ENCODE measurements at places on chromosomes 11 and 22. TPM values are rescaled to one million over a fixed set of nuclear protein-coding genes. Genes with fewer than 3 reads are reported as not detected.

PIWIL4 gene
- total RNA-seq = 1.3 TPM

PRR5L gene
- total RNA-seq = 11.1 TPM

UBQLN3 gene
- total RNA-seq = 0.20 TPM

PTPRCAP gene
- 184 TPM for total RNA-seq

MFRP gene
- total RNA-seq = not detected

XRCC6 gene
- total RNA-seq = 147 TPM

SREBF2 gene
- total RNA-seq = 102 TPM

CD59 gene
- total RNA-seq = 53.6 TPM

SLC22A9 gene
- total RNA-seq = not detected

IZUMO1R gene
- total RNA-seq = not detected

MOGAT2 gene
- total RNA-seq = not detected

GRAP2 gene
- 195 TPM for total RNA-seq

- H3K4me1 ChIP-seq = peaks cover 32% of the 10 kb centered on the region
- no peak overlapping the region for H3K4me3 ChIP-seq
- H3K36me3 ChIP-seq = no peaks in the 10 kb centered on the region
- no peaks in the 10 kb centered on the region for H3K27me3 ChIP-seq
Observed at GRCh38 chr11:3896644-3897043, 41.2 kb downstream of the STIM1 start.

DNA sequence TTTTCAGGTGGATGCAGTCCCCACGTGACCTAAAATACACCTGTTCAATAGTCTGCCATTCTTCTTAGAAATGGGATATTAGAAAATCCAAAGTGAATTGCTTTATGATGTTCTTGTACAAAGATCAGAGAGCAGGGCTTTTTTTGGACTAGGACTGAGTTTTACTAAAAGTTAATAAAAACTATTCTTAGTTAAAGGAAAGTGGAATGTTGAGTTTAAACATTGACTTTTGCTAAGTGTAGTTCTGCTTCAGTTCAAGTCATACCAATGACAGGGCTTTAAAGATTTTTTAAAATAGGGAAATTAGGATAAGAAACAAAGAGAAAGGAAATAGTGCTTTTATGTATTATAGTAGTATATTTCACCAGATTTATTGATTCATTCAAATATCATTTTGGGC lies at the start of gene SLC22A24:
TSS of gene SLC22A24 (minus strand) at position 101 of the 400 bp plus-strand sequence. CDS start 442 bp downstream, outside the sequence.
- no peak within 1 kb of the TSS for H3K4me3 ChIP-seq
- no peak within 1 kb of the TSS for H3K27ac ChIP-seq
- DNase-seq = no peak

- peaks cover 11% of the 10 kb centered on the region for H3K4me1 ChIP-seq
- H3K27me3 ChIP-seq = no peaks in the 10 kb centered on the region
- peaks cover 8% of the 10 kb centered on the region for H3K36me3 ChIP-seq
Observed at GRCh38 chr11:126413426-126413825, 57.9 kb downstream of the ST3GAL4 start.

DNA sequence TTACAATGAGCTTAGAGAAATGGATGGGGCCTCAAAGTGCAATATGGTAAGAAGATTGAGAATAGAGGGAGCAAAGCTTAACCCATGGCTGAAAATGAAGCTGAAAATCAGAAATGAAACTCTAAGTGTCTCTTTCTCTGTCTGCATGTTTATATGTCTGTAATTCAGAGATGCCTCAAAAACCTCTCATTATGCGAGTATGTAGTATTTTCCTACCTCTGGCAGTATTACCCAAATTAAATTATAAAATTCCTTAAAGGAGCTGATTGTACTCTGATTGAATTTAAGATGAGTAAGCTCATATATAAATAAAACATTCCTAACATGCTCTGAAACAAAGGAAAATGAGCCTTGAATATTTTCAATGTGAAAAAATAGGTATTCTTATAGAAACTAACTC lies 39.8 kb upstream of the PRSS23 start:
- H3K4me1 ChIP-seq = no peaks in the 10 kb centered on the region
- DNase-seq = no peak
- H3K27me3 ChIP-seq = peaks cover 35% of the 10 kb centered on the region
- no peak overlapping the region for H3K27ac ChIP-seq
- no peak overlapping the region for H3K4me3 ChIP-seq

GRCh38 chr11:116500947-116501602 lies 271.7 kb downstream of the BUD13 start:
- peaks cover 4% of the 10 kb centered on the region for H3K36me3 ChIP-seq
- H3K4me3 ChIP-seq = no peak overlapping the region
- no peaks in the 10 kb centered on the region for H3K4me1 ChIP-seq
- H3K27me3 ChIP-seq = peaks cover 81% of the 10 kb centered on the region
- DNase-seq = no peak
- H3K27ac ChIP-seq = no peak overlapping the region

DNA sequence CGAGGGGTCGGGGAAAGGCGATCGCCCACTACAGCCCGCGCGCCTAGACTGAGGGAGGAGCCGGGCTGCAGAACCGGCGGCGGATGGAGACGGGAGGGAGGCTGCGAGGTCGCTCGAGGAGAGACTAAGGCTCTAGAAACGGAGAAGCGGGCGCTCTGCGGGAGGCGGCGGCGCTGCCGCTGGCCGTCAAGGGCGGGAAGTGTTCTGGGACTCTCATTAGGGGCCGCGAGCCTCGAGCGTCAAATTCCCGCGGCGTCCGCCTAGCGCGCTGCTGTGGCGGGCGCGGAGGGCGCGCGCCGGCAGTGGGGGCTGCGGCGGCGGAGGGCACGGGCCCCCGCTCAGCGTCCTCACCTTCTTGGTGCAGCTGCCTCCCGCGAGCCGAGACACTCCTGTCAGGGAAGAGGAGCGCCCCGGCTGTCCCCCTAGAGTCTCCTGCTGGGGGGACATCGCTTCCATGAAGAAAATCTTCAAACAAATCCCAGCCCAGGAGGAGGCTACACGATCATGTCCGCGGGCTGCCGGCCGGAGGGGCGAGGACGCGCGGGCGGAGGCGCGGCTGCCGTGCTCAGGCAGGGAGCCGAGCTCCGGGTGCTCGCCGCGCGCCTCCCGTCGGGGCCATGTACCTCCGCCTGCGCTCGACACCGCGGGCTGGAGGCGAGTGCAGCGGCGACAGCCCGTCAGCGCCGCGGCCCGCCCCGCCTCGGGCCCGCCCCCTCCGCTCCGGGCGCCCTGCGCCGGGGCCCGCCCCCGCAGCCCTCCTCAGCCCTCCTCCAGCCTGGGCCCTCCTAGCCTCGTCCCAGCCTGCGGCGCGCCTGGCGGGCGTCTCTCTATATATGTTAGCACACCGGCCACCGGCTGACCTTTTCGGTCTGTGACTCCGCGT lies at the start of gene ARHGAP20:
TSS of gene ARHGAP20 (minus strand) at position 662 of the 883 bp plus-strand sequence. CDS start at position 456, 206 bp downstream.
- H3K4me3 ChIP-seq = peak within 1 kb of the TSS; percentile 83
- DNase-seq = peak; percentile 8
- no peak within 1 kb of the TSS for H3K27ac ChIP-seq
- peaks cover 67% of the 10 kb centered on the region for H3K27me3 ChIP-seq

DNA sequence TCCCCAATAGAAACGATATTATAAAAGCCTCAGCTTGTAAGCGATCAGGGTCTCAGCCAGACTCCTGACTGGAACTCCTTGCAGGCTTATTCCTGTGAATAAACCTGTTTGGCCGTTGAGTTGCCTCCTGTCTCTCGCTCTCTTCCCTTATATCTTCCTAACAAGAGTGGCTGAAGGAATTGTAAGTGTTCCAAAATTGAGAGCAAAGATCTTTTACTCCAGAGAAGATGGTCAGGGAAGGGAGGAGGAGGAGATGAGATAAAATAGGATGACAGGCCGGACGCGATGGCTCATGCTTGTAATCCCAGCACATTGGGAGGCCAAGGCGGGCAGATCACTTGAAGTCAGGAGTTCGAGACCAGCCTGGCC lies 1.2 kb upstream of the SLC37A4 start:
- H3K27me3 ChIP-seq = no peaks in the 10 kb centered on the region
- peaks cover 21% of the 10 kb centered on the region for H3K4me1 ChIP-seq
- no peak overlapping the region for H3K27ac ChIP-seq

DNA sequence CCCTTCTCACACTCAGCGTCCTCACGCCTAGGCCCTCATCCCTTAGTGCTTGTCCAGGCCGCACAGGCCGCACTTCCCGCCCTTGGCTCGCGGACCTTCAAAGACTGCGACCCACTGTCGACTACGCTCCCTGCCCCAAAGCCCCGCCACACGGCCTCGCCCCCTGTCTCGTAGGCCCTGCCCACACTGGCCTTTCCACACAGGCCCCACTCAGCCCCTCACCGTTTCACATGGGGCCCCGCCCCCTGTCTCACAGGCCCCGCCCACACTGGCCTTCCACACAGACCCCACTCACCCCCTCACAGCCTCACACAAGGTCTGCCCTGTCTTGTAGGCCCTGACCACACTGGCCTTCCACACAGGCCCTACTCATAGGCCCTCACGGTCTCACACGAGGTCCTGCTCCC lies 11.0 kb downstream of the NRXN2 start:
- peaks cover 85% of the 10 kb centered on the region for H3K27me3 ChIP-seq
- H3K27ac ChIP-seq = no peak overlapping the region
- H3K4me3 ChIP-seq = peak overlapping the region; percentile 70

DNA sequence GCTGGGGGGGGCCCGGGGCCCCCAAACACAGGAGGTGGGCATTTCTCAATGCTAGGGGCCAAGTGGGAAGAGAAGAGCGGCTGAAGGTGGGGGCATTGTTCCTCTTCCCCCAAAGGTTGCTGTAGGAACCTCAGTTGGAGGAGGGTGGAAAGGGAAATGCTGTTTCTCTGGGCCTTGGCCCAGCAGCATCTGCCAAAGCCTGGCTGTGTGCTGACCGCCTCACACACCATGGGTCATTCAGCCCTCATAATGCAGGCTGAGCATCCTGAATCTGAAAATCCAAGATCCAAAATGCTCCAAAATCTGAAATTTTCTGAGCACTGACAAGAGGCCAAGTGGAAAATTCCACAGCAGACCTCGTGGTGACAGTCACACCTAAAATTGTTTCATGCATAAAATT lies 49.0 kb upstream of the BID start:
- H3K27me3 ChIP-seq = no peaks in the 10 kb centered on the region
- no peak overlapping the region for H3K27ac ChIP-seq
- H3K4me3 ChIP-seq = no peak overlapping the region
- no peak for DNase-seq

DNA sequence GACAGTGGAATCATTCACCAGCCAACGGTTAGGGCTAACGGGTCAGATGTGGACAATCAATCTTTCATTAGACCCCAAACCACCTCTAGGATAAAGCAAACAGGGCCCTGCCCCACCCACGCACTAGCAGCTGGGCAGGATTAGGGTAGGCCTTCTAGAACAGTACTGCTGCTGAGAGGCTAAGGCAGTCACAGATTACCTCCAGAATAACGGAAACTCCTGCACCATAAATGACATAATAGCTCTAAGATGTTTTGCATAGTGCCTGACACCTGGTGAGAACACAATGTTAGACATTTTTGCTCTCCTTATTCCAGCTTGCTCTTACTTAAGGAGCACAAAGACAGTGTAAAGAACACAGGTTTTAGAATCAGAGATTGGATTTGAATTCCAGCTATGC lies 1.8 kb downstream of the SYTL2 start:
- H3K4me1 ChIP-seq = peaks cover 40% of the 10 kb centered on the region
- peak overlapping the region; percentile 93 for H3K4me3 ChIP-seq
- H3K36me3 ChIP-seq = no peaks in the 10 kb centered on the region
- peak overlapping the region; percentile 96 for H3K27ac ChIP-seq

DNA sequence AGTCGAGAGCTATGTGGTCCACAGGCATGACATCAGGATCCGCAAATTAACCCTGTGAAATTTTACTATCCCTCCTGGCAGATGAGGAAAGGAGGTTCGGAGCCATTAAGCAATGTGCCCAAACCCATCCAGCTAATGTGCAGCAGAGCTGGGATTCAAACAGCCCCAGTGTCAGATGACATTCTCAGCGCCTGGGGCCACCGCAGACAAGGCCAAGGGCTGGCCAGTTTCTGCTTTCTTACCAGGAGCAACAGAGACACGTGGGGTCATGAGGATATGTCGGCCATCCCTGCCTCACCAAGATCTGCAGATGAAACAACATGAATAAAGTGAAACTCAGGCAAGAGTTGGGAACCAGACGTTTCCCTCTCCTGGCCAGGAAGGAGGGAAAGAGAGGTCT lies 110.2 kb downstream of the TENM4 start:
- H3K27me3 ChIP-seq = no peaks in the 10 kb centered on the region
- no peak overlapping the region for H3K27ac ChIP-seq
- no peaks in the 10 kb centered on the region for H3K4me1 ChIP-seq
- no peak for DNase-seq

- H3K27me3 ChIP-seq = peaks cover 21% of the 10 kb centered on the region
- no peak for DNase-seq
- H3K27ac ChIP-seq = no peak overlapping the region
- peaks cover 5% of the 10 kb centered on the region for H3K36me3 ChIP-seq
- no peaks in the 10 kb centered on the region for H3K4me1 ChIP-seq
Observed at GRCh38 chr11:71330349-71330748, 78.0 kb upstream of the SHANK2 start.

- H3K36me3 ChIP-seq = no peaks in the 10 kb centered on the region
- H3K4me3 ChIP-seq = no peak overlapping the region
- H3K4me1 ChIP-seq = no peaks in the 10 kb centered on the region
- no peak overlapping the region for H3K27ac ChIP-seq
Observed at GRCh38 chr11:97140885-97141494, 751.2 kb downstream of the JRKL start.

DNA sequence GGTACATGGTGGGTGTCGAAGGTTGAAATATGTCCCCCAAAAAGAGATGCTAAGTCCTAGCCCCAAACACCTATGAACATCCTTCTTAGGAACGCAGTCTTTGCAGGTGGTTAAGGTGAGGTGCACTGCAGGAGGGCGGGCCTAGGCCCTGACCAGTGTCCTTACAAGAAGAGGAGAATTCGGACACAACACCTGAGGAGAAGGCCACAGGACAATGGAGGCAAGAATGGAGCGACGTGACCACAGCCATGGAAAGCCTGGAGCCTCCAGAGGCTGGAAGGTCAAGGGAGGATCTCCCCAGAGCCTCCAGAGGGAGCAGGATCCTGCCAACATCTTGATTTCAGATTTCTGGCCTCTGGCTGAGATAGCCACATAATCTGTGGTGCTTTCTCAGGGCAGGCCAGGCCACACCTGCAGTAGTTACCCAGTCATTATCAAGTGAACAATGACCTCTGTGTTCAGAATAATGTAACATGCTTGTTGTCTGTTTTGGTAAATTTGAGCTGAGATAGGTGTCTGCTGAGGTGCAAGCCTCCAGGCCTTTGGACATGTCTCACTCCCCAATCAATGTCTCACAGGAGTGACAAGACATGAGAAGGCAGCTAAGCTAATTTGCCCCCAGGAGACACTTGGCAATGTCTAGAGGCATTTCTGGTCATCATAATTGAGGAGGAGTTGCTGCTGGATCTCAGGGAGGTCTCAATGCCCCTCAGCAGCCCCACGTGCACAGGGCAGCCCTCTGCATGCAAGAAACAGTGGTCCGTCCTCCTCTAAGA lies 498.9 kb downstream of the BRD1 start:
- no peaks in the 10 kb centered on the region for H3K36me3 ChIP-seq
- no peak overlapping the region for H3K4me3 ChIP-seq
- H3K27ac ChIP-seq = no peak overlapping the region
- peaks cover 35% of the 10 kb centered on the region for H3K27me3 ChIP-seq
- DNase-seq = no peak

Data from T-helper 17 cell (primary cell).